ENCODE measurements at places on chromosomes 2 and 18.

DNA sequence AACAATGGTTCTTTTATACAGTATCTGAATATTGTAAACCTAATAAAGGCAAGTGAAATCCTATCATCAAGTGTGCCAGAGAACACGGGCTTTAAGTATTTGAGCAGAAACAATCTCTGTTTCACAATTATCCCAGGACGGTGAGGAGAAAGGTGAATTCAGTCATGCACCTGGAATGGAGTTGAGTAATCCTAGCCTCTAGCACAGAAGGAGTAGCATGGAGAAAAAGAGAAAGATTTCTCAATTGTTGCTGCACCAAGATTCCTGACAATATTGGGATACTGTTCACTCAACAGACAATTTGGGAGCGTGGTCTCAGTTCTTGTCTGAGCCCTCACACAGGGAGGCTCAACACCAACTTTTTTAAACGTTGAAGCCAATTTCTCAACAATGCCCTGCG, 510.6 kb downstream of the SOX11 start:
- no peak for DNase-seq

DNA sequence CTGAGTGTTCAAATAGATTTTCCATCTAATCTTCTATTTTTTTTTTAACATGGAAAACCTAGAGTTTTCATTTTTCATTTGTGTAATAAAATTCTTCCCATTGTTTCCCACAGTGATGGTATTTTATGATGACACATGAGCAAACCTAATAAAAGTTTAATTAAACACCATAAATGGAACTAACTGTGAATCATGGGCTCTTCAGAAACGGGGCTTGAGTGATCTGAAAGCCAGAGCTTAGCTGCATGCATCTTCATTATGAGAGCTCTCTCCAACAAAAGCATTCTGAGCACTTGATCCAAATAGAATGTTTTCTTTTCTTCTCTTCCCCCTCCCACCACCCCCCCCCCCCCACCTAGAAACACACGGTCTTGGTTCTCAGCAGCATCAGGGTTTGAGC, 82.1 kb upstream of the REV1 start:
- DNase-seq: no peak

DNA sequence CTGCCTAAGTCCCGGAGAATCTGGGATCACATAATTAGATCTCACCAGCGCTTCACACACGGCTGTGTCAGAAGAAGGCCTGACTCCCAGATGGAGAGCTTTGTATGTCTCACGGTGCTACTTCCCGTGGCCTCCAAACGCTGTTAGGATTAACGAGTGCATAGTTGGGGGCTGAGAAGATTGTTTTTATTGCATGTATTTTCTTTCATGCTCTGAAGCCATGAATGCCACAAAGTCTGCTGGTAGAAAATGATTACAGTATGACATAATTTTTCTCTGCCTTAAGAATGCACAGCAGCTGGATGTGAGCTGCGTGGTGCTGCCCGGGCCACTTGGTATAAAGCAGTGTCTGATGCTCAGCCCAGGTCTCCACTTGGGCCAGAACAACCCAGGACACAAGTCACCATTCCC, 166.5 kb downstream of the SEPTIN10 start:
- no peak for DNase-seq

DNA sequence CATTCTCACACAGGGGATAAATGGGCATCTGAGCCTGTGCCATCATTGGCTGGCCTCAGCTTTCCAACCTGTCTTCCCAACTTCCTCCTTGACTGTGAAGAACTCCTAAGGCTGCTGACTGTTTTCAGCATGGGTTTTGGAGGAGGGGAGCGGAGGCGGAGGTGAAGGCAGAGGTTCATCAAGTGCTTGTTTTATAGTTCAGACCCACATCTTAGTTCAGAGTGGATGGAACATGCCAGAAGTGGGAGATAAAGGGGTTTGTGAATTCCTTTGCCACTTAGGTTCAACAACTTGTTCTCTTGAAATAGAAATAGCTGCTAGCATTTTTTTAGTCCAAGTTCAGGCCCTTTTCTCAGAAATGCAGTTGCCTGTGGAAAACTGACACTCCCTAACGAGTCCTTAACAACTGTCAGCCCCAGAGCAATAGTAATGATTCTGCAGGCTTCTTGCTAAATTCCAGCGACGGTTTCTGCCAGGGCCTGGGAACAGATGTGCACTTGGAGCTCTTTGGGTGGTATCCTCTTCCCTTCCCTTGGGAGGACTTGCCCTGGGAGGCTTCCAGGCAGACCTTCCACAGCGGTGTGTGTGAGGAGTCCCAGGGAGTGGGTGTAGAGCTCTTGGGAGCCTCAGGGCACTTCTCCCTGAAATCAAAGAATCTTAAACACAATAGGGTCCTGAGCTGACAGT, 30.1 kb upstream of the ITGA6 start:
- DNase-seq: no peak

DNA sequence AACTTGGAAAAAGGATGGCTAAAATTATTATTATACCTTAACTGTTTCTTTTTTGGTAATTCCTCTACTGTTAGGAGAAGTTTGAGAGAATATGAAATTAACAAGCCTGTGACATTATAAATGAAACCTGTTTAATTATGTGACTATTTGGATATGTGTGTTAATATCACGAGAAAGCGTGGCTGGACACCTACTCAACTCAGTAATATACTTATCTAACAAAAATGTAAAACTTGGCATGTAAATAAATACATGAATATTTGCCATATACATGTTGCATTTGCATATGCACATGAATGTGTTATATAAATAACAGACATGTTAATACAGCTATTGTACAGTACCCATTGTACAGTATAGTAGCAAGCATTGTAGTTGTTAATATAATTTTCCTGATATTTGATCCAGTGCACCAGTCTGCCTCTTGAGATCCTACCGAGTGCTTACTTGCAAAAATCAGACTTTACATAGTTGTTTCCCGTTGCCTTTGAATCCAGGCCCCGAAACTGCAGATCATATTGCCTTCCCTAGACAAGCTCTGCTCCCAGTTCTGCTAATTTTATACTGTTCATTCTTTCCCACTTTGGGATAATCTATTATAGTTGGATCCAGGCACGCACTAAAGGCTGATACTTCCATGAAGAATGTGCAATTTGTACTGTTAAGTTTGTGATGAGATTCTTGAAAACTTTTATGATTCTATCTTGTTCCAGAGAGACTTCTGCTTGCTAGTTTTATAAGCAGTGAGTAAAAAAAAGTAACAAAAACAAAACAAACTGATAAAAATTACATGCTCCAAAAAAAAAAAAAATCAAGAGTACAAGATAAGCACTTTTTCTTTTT, 395.6 kb downstream of the ARHGAP15 start:
- no peak for DNase-seq

- DNase-seq: no peak
These were observed 871.8 kb downstream of the SLC4A3 start for GRCh38 chr2:220499225-220499624.

DNA sequence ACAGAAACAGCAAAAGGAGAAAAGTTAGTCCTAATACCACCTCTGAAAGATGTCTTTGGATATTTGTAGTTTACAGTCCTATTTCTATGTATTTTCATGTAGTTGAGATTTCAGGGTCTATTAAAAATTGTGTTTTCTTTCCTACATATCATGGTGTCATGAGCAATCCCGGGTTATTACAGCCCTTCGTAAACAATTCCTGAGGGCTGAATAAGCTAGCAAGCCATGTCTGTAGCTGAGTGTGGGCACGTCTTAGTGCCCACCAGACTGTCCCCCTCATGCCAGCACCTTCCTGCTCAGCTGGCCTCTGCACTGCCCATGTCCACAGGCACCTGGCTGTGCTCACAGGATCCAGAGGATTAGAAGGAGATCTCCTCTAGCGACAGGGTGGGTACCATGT, 60.6 kb downstream of the CTIF start:
- DNase-seq: no peak

GRCh38 chr2:174153757-174154680, 94.3 kb downstream of the OLA1 start:
- DNase-seq: no peak

GRCh38 chr2:155748131-155748530, 584.4 kb downstream of the NR4A2 start:
- DNase-seq: no peak

DNA sequence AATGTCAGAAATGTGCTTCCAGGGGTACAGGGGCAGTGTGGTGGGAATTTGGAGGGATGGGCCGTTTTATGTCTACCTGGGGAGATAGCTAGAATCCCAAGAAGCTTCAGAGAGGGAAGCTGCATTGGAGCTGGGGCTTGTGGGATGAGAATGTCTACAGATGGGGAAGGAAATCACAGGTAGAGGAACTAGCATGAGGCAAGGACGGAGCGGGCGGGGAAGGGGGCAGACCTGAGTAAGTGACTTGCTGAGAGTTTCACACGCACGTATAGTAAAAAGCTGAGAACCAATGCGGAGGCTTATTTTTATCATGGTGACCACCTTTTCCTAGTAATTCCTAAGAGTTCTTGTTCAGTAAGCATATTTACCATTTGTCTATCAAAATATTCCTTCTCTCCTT, 6.3 kb downstream of the C2orf80 start:
- no peak for DNase-seq

- DNase-seq: no peak
These were observed 140.8 kb downstream of the FIGN start for GRCh38 chr2:163595028-163595427.

DNA sequence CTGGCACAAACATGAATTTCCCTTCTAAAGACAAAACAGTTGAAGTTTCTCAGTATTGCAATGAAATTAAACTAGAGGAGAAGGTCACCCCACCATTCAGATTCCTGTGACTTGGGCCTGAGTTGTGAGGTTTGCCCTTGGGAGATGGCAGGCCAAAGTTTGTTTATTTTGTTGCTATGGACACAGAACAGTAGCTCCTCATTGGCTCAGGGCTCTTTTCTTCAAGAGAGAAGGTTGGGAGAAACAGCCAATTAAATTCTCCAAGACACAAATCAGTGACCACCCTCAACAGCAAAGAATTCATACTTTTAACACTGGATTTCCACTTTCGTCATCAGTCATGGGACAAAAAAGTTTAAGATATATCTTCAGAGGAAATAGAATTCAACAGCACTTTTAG, at the start of gene FLACC1:
TSS of gene FLACC1 (minus strand) at position 125 of the 400 bp plus-strand sequence. CDS start 5,941 bp downstream, outside the sequence.
- peak; percentile 61 for DNase-seq

- no peak for DNase-seq
These were observed 33.6 kb downstream of the DGKD start for GRCh38 chr2:233387667-233388528.

GRCh38 chr2:147100406-147101035, 744.3 kb upstream of the ACVR2A start:
- DNase-seq: no peak

GRCh38 chr18:39313992-39314391, 1748.4 kb upstream of the CELF4 start:
- DNase-seq: no peak

DNA sequence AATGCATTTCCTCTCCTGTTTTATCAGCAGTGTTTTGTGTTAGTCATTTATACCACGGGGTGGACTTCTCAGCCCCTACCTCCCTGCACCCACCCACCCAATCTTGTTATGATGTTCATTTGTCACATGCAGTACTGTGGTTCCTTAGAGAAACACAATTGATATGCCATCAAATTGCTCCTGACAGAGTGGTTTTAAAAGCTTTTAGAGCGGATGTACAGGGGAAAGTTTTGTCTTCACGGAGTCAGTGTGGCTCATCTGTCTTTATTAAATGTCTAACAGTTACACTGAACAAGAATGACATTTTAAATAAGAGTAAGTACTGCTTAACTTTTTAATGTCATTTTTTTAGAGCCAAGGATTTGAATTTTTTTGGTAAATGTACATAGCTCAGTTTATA, 156.9 kb downstream of the LRRTM1 start:
- no peak for DNase-seq

DNA sequence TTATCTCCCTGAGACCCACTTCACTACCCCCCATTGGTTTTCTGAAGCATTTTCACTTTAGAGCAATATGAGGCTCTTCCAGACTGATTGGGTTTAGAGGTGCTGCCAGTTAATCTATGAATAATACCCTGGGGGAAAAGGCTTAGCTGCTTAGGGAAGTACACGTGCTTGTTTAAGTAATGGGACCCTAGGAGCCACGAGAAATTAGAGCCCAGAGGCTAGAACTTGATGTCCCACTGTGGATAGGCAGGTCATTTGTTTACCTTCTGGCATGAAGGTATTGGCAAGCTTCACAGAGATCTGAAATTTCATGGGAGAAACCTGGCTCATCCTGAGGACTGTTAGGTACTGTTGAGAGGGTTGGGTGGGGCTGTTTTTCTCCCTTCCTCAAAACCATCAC, 59.7 kb downstream of the CLIP4 start:
- no peak for DNase-seq

- no peak for DNase-seq
These were observed 42.0 kb downstream of the EPHA4 start for GRCh38 chr2:221529943-221530652.

- DNase-seq: no peak
These were observed 756.6 kb upstream of the GCFC2 start for GRCh38 chr2:76467326-76467725.

DNA sequence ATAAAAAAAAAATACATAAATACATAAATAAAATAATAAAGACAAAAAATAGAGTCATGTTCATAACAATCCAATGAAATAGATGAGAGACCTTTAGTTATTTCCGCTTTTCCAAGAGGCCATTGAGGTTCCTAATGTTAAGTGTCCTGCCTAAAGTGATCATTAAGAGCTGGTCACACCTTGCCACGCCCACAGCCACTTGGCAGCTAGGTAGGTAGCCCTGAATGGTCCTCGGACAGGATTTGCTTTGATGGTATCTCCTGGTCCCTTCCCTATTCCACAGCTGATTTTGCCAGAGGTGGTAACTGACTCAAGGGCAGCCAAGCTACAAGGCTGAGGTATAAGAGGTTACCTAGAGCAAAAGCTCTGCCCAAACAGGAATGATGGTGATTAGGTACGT, 24.5 kb upstream of the TANC1 start:
- no peak for DNase-seq

- DNase-seq: no peak
These were observed 214.5 kb downstream of the SH3RF3 start for GRCh38 chr2:109343460-109343859.

DNA sequence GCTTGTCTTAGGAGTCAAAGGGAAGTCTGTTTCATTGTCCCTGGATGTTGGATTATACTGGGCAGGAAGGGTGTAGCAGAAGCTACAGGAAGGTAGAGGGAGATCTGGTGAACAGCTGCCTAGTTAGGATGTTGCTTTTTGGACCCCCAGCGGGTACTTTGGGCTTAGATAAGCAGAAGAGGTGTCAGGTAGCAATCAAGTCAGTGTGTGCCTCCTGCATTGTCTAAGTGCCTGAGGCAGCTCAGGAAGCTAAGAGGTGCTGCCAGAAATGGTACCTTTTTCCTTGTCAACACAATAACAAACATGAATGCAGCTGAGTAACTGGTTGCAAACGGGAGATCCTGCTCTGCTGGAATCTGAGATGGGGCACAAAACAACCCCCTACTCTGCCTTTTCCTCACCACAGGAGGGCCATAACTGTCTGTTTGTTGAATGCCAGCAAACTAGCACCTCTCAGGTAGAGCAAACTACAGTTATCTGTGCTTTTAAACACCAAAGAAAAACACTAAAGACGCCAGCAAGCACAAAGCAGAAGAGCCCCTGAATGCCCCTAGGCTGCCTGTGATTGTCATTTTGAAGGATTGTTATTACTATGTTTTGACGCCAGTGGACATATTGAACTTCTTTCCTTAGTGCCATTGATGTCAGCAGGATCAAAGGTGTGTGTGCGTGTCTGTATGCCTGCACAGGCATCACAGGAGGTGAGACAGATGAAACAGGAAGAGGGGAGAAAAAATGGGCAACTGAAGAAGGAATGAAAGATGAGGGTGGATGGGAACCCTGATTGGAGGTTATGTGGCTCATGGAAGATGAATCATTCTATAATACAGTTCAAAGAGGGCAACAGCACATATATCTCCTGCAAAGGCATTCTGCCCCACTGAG, 151.4 kb downstream of the ETAA1 start:
- DNase-seq: no peak
